ENCODE measurements at places on chromosomes 7 and 10.

- DNase-seq, result no peak
Measured at GRCh38 chr10:25522294-25522693, 347.5 kb downstream of the GPR158 start.

GRCh38 chr7:31883761-31884164 lies 186.4 kb downstream of the PDE1C start:
- DNase-seq, result no peak

- DNase-seq, result no peak
Measured at GRCh38 chr10:34236931-34237330, 578.2 kb downstream of the PARD3 start.

DNA sequence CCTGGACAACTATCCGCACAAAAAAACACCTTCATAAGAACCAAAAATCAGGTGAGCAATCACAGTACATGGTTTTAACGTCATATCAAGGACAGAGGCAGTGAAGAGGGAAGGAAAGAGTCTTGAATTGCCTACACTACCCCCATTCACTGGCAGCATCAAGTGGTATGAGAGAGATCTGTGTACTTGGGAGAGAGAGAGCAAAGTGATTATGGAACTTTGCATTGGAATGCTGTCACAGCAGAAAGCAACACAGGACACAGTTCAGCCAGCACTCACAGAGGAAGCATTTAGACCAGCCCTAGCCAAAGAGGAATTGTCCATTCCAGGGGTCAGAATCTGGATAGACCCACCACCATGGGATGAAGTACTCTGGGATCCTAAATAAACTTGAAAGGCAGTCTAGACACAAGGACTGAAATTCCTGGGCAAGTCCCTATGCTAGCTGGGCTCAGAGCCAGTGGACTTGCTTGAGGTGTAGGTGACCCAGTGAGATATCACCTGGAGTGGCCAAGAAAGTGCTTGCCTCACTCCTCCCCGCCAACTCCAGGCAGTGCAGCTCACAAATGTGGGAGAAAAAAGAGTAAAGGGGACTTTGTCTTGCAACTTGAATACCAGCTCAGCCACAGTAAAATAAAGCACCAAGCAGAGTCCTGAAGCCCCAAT lies 30.5 kb upstream of the SFTPD start:
- DNase-seq, result no peak

GRCh38 chr7:69017208-69017607 lies 581.1 kb upstream of the AUTS2 start:
- DNase-seq, result no peak

GRCh38 chr7:108875139-108875538 lies 305.5 kb downstream of the DNAJB9 start:
- no peak for DNase-seq

DNA sequence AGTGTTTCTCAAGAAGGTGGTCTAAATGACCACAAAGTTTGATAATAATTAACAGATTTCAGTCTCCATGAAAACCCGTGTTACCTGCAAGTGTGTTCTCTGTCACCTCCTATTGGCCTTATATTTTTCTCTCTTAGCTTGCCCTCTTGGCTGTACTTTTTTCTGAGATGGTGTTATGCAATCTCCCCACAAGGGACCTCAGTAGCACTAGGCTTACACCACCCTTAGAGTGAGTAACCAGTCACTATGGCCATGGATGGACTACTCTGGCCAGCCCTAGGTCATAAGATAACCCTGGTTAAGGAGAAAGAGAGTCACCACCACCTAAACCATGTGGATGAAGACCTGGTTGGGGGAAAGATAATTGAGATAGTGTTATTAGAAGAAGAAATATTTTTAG lies 76.8 kb downstream of the NPSR1 start:
- no peak for DNase-seq

GRCh38 chr7:36683695-36684357 lies 40.5 kb downstream of the AOAH start:
- no peak for DNase-seq

- no peak for DNase-seq
Measured at GRCh38 chr10:122445469-122445868, 9.0 kb upstream of the ARMS2 start.

DNA sequence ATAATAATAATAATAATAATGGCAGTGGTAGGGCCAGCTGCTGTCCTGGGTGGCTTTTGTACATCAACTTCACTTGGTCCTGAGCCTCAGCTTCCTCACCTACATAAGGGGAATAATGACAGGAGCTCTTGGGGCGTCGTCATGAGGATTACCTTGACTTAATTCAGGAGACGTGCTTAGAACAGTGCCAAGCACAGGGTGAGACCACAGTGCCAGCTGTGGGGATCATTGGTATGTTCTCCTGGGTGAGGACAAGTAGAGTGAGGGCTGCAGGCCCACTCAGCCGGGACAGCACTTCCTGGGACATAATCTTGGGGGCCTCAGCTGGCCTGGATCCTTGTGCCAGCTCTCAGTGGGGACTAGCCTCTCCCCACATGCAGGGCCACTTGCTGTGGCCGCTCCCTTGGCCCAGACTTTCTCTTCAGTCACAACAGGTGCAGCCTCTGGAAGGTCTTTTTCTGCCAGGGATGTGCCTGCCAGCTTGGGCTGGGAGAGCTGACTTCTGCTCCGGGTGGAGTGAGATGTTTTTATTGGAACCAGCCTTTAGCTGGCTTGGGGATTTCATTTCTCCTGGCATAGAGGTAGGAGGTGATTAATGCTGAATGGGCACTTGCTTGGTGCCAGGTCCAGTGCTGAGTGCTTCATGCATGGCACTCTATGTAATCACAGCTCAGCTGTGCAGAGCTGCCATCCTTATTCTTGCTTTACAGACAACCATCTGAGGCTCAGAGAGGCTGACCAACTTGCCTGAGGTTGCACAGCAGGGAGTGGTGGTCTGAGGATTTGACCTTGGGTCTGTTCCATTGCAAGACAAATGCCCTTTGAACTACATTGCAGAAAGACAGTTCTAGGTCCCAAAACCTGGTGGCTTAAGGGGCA lies 45.3 kb downstream of the TSPAN15 start:
- DNase-seq, result no peak

- DNase-seq, result no peak
Measured at GRCh38 chr10:88162852-88163251, 299.4 kb downstream of the PTEN start.
